Stimulated activated CD4-positive, alpha-beta T cell treated with anti-CD3 and anti-CD28 coated beads, Interleukin-4, amount 100 ng/mL, for 4 hours (primary cell): ENCODE measurements at places on chromosomes 3 and 15.
A peak's percentile ranks its signal among the peaks of the same experiment; 100 is the strongest.

- peak; percentile 9 for DNase-seq
Measured at GRCh38 chr3:132721479-132722164, 587 bp downstream of the NPHP3 start.

DNA sequence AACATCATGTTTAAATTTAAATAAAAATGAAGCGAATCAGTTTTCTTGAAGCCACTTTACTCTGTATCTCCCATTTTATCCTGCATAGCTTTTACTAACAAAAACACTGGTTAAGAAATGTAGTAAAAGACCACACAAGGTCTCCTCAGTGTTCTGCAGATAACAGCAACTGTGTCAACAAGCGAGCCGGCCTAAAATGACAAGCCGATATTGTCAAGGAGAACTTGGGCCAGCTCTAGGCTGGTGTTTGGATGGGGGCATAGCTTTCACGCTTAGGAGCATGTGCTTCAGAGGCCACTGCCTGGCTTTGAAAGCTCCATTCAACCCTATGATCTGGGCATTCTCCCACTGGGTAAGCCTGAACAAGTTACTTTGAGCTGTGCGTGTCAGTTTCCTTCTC lies 38.1 kb downstream of the MFSD1 start:
- no peak for DNase-seq

GRCh38 chr3:35817216-35817615 lies 177.9 kb downstream of the ARPP21 start:
- no peak for DNase-seq

DNA sequence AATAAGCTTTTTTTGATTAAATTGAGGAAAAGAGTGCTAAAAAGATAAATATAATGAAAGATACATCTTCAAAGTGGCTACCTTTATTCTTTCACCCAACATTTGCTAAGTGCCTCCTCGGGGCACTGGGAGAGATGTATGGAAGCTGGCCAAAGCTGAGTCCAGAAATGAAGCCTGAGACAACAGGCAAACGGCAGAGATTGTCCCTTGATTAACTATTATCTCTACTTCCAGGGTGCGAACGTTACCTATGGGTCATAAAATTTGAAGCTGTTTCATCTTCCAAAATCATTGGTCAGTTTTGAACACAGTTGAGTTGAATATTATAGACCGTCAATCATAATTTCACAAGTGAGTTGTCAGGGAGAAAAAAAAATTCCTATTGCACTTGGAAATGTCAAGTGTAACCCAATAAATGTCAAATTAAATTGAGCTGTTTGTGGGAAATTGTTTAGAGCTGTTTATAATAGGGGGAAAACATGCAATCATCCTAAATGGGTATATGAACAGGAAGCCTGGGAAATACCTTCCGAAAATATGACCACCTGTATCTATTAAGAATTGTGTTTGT lies 73.9 kb downstream of the SUCLG2 start:
- DNase-seq: no peak

- DNase-seq: no peak
Measured at GRCh38 chr3:194396539-194396858, 2.6 kb downstream of the GP5 start.

DNA sequence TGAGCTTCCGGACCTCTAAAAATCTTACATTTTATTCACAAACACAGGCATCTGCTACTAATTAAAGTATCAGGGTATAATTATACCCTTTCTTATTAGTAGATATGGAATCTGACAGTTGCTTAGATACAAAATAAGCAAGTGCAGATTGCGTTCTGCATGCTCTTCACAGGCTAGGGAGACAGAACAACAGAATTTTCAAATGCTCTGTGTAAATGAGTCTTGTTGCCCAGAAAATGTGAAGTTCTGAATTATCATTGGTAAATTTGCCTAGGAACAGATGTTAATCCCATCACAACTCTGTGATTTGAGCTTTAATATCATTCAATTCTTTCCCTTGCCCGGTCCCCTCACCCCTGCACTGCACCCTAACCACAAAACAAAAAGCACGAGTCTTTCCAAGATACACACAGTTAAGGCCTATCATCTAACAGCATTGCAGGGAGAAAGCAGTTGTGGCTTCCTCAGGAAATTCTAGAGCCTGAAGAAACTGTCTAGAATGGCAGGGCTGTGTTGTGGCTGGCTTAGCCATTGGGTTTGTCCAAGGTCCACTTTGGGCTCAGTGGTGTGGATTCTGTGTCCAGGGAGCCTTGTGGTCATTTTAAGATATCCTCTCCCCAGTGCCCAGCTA lies 119.8 kb downstream of the PDCD6IP start:
- DNase-seq: no peak

DNA sequence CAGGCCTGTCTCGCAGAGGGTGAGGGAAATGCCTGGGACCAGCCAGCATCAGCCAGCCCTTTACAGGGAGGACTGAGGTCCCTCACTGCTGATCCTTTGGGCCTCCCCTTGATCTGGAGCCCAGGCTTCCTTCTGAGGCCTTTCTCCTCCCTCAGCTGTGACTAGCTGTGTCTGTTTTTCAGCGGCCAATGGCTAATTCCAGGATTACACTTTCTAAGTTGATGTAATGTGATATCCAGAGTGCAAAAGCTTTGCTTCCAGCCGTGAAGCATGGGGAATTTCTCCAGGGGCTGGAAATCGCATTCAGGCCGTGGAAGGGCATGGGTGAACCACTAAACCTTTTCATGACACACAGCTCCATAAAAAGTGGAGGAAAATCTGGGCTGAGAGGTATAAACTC lies 157.6 kb downstream of the SHQ1 start:
- DNase-seq: no peak

GRCh38 chr3:52670621-52671521 lies 14.8 kb downstream of the PBRM1 start:
- no peak for DNase-seq

DNA sequence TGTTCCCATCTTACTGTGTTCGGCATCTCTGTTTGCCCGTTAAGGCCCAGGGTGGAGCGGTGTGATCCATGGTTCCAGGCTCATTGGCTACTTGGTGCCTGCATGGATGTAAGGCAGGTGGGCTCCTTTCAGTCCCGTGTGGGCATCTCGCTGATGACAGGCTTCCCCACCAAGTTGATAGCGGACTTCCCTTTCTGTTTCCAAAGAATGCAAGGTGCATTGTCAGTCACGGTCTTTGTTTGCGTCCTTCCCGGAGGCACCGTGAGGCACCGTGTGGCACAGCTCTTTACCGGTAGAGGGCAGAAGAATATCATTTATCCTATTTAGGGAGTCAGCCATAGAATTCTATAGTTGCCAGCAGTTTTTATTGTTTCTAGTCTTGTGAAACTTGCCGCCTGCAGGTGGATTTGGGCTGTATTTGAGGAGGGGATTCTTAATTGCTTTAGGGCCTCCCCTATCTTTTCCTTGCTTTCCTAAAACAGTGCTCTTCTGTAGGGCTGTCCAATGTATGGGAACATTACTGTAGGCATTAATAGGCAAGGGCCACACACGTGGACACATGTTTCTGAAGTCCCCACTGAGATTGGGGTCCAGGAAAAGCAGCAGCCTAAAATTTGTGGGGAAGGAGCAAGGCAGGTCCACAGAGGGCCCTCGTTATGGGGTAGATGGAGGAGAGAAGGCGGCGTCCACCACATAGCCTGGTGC lies 244.1 kb downstream of the SLCO3A1 start:
- peak; percentile 21 for DNase-seq

DNA sequence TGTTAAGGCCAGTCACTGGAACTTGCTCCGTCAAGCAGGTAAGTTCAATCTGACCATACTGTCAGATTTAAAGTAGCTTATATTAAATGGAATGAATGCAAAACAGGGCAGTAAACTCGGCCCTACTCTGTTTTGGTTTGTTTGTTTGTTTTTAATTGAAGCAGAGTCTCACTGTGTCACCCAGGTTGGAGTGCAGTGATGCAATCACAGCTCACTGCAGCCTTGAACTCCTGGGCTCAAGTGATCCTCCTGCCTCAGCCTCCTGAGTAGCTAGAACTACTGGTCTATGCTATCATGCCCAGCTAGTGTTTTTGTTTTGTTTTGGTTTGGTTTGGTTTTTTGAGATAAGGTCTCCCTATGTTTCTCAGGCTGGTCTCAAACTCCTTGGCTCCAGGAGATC lies 305.0 kb downstream of the FEZF2 start:
- DNase-seq: no peak

DNA sequence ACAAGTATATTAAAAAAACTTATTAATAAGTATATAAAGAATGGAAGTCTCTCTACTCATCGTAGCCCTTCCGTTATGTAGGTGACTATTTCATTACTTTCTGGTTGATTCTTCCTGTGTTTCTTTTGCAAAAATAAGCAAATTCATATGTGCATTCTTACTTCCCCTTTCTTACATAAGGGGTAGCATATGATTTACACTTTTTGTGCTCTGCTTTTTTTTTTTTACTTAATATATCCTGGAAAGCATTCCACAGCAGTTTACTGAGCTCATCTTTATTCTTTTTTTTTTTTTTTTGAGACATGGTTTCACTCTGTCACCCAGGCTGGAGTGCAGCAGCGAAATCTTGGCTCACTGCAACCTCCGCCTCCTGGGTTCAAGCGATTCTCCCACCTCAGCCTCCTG lies 12.9 kb downstream of the SCAMP5 start:
- DNase-seq: no peak

DNA sequence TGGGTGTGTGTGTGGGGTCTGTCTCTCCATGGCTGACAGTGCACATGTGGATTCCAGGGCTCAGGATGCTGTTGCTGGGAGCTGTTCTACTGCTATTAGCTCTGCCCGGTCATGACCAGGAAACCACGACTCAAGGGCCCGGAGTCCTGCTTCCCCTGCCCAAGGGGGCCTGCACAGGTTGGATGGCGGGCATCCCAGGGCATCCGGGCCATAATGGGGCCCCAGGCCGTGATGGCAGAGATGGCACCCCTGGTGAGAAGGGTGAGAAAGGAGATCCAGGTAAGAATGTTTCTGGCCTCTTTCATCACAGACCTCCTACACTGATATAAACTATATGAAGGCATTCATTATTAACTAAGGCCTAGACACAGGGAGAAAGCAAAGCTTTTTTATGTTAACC lies 10.5 kb downstream of the ADIPOQ start:
- no peak for DNase-seq

GRCh38 chr15:56425976-56426375 lies 39.0 kb downstream of the MNS1 start:
- DNase-seq: no peak

DNA sequence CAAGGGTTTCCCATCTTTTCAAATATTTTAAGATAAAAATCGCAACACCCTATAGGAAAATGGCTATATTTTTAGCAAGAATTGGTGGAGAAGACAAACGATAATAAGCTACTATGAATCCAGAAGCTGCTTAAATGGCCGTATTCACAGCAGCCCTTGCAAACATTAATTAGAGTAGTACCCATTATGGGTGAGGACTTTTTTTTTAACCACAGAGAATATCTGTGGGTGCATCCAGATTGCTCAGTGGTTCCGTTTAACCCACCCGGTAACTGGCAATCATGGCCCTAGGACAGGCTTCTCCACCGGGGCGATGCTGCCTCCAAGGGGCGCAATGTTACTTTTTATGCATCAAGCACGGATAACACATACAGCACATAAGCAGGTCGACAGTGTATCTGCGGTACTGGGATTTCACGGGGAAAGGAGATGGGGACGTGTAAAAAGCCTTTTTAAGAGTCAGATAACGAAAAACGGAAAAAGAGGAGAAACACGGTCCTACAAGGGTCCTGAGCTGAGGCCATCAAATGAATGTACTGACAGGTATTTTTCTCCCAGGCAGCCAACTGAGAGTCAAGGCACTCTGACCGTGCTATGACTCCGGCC lies 968 bp upstream of the TMEM266 start:
- peak; percentile 27 for DNase-seq

- DNase-seq: peak; percentile 93
Measured at GRCh38 chr3:50194128-50194902, 2.9 kb downstream of the GNAT1 start.

DNA sequence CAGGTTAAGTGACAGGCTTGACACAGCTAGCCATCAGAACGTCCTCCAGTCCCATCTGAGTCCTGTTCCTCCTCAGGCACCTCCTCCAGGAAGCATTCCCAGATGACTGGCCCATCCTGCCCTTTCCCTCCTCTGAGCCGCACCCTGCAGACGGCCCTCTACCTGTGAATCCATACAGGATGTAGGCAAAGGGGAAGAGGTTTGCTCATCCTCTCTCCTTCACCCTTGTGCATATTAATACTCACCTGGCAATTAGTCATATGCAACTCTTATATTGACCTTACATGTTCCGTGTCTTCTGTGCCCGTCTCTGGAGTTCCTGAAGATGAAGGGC lies 61.9 kb downstream of the SMAD3 start:
- no peak for DNase-seq

DNA sequence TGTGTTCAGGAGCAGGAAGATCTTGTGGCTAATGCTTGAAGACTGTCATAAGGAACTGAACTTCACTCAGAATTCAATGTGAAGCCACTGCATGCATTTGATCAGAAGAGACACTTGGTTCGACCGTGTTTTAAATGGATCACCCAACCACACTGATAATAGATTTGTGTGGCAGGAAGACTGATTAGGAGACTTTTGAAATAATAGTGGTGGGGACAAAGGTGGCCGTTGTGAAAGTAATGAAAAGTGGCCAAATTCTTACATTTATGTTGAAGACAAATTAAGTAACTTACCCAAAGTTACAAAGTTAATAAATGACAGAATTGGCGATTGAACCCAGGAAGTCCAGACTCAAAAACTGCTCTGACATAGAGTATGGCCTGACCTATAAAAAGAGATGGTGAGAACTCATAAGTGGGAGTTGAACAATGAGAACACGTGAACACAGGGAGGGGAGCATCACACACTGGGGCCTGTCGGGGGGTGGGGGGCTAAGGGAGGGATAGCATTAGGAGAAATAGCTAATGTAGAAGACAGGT lies 286.9 kb upstream of the DNAJC19 start:
- DNase-seq: no peak

GRCh38 chr15:33584797-33585196 lies 274.0 kb downstream of the RYR3 start:
- no peak for DNase-seq

DNA sequence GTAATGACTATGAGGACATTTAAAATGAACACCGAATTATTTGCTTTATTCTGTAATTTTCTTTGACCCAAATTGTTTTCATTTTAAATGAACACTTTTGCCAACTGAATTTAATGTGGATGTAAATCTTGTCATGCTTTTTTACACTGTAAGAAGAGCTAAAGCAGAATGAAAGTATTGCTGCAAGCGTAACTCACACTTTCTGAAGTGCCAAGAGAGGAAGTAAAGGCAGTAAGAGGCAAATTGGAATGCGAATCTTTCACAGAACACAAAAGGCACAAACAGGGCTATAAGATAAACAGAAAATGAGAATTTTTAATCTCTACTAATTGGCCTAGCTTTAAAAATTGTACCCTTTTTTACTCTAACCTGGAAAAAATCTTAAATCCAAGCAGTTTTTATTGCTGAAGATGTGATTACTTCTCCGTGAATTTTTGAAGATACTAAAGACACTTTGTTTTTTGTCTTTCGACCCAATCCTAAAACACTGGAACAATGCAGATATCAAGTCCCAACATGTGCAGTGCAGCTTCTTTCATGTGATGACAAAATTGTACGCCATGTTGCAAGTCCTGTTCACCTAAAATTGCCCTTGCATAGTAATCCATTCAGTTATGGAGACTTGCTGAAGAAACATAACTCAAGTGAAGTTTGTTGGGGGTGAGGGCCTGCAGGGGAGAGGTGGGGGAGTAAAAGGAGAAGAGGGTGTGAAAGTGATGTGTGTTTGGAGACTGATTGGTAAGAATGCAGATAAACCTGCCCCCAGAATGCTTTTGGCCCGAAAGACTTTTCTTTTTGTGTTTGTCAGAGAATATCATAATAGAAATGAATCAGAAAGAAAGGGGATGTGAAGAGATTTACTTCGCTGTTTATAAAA lies 1.4 kb downstream of the ARID3B start:
- no peak for DNase-seq

GRCh38 chr3:172199850-172200369 lies 160.5 kb downstream of the FNDC3B start:
- DNase-seq: no peak

GRCh38 chr3:66021731-66022131 lies 17.0 kb downstream of the MAGI1 start:
- DNase-seq: no peak
